Neural progenitor cell (in vitro differentiated cells): ENCODE measurements at places on chromosomes 16 and 17. TPM values are rescaled to one million over a fixed set of nuclear protein-coding genes. Genes with fewer than 3 reads are reported as not detected.

IL34 gene
- not detected in 2 replicates for total RNA-seq

SEZ6L2 gene
- total RNA-seq, result 11.7 and 31.5 TPM in 2 replicates

TNRC6C gene
- 11.4 and 14.9 TPM in 2 replicates for total RNA-seq

TNFRSF13B gene
- total RNA-seq, result not detected in 2 replicates

DNA sequence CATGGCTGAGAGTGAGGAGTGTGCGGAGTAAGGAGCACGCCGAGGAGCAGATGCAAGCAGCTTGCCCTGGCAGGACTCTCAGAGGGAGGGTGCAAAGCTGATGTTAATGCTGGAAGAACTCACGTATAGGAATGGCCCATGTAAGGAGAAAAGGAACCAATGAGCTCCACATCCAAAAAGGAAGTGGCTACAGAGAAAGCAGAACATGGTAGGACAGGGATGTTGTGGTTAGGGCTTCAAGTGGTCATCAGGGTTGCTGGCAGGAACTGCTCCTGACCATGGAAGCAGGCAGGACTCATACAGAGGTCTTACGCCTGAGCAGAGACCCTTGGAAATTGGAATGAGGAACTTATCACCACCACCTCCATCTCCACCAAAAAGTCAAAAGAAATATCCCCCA, 5.2 kb downstream of the MYO1D start:
- H3K4me3 ChIP-seq, result no peak overlapping the region
- peaks cover 22% of the 10 kb centered on the region for H3K27me3 ChIP-seq
- no peak overlapping the region for H3K27ac ChIP-seq
- H3K4me1 ChIP-seq, result peaks cover 4% of the 10 kb centered on the region
- no peak for DNase-seq

- no peak overlapping the region for H3K27ac ChIP-seq
- no peaks in the 10 kb centered on the region for H3K27me3 ChIP-seq
Measured at GRCh38 chr16:68704232-68704867, 32.7 kb upstream of the CDH1 start.

DNA sequence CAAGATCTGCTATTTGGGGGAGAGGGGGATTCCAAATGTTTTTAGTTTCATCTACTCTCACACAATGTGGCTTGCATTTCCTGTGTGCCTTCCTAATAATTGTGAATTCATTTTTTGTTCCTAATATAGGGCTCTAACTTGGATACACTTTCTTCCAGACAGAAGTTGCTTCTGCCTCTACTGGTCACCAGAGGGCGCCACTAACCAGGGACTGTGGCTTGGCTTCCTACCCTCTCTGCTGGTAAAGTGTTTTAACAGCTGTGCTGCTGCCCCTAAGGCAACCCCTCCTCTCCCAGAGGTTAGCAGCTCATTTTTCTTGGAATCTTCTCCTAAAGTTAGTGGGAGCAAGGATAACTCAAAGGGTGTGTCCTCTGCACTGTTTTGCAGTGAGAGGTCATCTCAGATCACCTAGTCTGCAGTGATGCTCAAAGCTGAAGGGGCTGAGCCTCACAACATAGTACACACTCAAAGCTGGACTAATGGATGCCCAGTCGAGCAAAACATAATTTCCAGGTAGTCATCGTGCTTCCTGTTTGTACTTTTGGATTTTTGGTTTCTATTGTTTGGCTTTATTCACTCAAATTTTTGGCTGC, 5.0 kb upstream of the PRSS54 start:
- no peaks in the 10 kb centered on the region for H3K36me3 ChIP-seq
- no peak overlapping the region for H3K27ac ChIP-seq
- no peak overlapping the region for H3K4me3 ChIP-seq

- no peak for DNase-seq
- no peak overlapping the region for H3K27ac ChIP-seq
- no peaks in the 10 kb centered on the region for H3K36me3 ChIP-seq
- no peaks in the 10 kb centered on the region for H3K4me1 ChIP-seq
Measured at GRCh38 chr16:4775005-4775404, 8.0 kb upstream of the ZNF500 start.

DNA sequence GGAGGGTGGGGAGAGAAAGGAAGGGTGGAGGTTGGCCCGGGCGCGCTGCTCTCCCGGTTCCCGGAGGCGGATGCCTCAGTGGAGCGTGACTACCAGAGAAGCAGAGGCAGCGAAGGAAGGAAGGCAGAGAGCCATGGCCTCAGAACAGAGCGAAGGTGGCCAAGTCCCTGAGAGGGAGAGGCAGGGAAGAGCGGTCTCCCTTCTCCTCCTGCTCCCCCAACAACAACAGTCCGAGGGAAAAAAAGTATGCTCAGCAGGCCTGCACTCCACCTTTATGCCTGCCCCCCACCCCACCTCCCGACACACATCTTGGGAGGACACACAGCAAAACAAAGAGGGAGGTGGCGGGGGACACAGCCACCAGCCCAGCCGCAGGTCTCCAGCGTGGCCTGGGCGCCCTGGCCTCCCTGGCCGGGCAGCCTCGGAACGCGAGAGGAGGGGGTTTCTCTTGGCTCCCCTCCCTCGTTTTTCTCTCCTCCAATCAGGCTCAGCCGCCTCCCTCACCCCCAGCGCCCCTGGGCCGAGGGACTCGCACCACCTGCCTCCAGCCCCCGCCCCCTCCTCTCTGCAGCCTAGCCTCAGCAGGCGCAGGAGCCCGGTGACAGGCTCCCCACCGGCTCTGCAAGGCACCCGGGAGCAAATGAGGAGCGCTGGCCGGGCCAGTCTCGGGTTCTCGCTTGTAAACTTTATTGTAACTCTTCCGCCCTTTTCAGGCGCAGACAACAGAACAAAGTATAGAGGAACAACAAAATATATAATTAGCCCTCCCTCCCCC, 1.1 kb upstream of the HOXB7 start:
- H3K36me3 ChIP-seq, result no peaks in the 10 kb centered on the region
- no peak overlapping the region for H3K27ac ChIP-seq
- H3K4me1 ChIP-seq, result no peaks in the 10 kb centered on the region
- no peak overlapping the region for H3K4me3 ChIP-seq
- DNase-seq, result peak; percentile 51

DNA sequence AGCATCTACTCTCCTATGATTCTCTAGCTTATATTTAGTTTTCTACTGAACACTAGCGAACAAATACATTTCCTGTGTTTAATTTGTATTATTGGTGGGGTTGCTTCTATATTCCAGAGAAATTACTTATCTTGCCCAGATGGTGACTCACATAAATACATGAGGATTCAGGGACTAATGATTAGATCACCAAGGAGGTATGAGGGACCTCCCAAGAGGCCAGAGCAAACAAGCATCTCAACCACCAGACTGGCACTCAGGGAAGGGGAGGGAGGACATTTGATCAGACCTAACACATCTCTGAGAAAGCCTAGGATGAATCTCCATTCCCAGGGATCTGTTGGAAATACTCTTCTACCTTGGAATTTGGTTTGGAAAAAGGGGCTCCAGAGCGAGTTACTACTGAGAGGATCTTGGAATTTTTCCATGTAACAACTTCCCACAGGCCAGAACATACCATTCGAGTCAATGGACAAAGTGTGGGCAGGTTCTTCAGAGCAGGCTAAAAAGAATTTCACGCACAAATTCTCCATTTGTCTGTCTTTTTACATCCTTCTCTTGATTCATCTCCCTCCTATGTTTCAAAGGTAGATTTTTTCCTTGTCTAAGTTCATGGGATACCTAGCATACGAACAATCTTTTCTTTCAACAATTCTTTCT, 262.6 kb upstream of the MYOCD start:
- no peaks in the 10 kb centered on the region for H3K36me3 ChIP-seq
- H3K4me3 ChIP-seq, result no peak overlapping the region
- H3K27me3 ChIP-seq, result no peaks in the 10 kb centered on the region
- no peaks in the 10 kb centered on the region for H3K4me1 ChIP-seq
- no peak for DNase-seq
- no peak overlapping the region for H3K27ac ChIP-seq

DNA sequence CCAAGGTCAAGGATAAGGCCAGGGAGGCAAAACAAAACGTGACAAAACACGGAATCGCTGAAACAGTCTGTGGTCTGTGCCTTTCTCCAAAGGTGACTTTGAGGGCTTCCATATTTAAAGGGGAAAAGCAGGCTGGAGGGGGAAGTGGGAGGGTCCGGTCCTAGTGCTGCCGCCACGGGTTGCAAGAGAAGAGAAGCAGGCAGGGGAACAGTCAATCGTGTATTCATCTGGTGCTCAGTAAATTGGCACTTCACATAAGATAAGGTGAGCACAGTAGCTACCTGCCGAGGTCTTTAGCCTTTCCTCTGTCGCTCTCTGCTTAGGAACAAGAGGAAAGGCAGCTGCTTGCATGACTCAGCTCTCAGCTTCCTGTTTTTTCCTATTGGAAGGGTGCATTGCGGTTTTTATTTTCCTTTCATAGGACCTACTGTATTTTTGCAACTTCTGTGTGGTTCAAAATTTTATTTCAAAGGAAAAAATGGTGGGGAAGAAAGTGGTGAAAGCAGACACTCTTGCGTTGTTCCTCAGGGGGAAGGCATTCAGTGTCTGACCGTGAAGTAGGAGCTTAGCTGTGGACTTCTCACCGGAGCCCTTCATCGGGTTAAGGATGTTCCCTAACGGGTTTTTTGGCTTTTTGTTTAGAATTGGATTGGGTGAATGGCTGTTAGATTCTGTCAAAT, 7.1 kb upstream of the LGALS3BP start:
- H3K4me1 ChIP-seq, result peaks cover 4% of the 10 kb centered on the region
- H3K4me3 ChIP-seq, result no peak overlapping the region
- no peaks in the 10 kb centered on the region for H3K36me3 ChIP-seq
- no peak overlapping the region for H3K27ac ChIP-seq
- DNase-seq, result no peak

GRCh38 chr17:1323336-1323735, 43.9 kb downstream of the TRARG1 start:
- no peak overlapping the region for H3K4me3 ChIP-seq
- no peaks in the 10 kb centered on the region for H3K27me3 ChIP-seq
- no peaks in the 10 kb centered on the region for H3K4me1 ChIP-seq
- no peak overlapping the region for H3K27ac ChIP-seq
- H3K36me3 ChIP-seq, result no peaks in the 10 kb centered on the region
- peak; percentile 58 for DNase-seq

DNA sequence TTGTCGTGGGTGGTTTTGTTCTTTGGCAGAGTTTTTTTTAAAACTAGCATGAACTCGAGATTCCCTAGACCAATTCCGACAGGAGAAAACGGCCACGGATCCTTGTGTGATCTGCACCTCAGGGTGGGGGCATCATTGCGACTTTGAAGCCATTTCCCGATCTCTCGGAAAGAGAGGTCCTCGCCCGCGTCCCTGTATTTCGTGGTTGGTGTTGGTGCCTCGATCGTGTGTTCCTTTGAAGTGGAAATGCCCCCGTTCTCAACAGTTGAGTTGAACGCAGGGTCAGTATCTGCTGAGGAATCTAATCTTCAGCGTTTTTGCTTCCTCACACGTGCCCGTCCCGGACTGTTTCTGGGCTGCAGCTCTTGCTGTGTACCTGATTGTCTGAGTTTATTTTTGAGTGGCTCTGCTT, 1.1 kb downstream of the CRAMP1 start:
- peaks cover 27% of the 10 kb centered on the region for H3K4me1 ChIP-seq
- no peak overlapping the region for H3K27ac ChIP-seq
- H3K36me3 ChIP-seq, result no peaks in the 10 kb centered on the region
- DNase-seq, result peak; percentile 30
- peaks cover 16% of the 10 kb centered on the region for H3K27me3 ChIP-seq

DNA sequence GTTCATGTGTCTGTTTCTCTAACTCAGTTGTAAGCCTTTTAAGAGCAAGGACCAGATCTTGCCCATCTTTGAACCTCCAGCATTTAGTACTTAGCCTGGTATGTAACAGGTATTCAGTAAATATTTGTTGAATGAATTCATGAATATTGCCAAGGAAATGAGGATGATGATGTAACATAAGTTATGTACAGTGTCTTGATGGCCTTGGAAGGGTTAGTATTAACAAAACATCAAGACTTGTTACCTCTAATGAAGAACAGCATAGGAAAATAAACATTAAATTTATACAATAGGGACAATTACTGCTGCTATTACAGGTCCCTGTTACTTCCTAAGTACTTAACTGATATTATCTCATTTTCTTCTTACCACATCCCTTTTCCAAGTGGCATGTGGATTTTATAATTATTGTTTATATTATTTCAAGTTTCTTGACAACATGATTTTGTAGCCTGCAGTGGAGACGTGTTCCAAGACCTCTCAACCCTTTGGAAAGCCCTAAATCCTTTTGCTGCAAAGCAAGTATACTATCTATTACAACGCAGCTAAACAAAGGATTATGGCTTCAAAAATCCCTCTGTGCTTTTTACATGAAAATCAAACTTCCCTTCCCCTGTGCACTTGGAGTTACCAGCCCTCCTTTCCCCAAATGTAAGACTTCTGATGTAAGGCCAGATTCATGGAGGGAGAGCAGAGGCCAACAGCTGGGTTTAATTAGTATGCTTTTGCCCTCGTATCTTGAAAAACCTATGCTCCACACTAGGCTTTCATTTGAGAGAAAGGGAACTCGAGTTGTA, 77.4 kb upstream of the SMIM36 start:
- H3K36me3 ChIP-seq, result no peaks in the 10 kb centered on the region
- H3K27ac ChIP-seq, result no peak overlapping the region
- DNase-seq, result no peak
- H3K4me3 ChIP-seq, result no peak overlapping the region

DNA sequence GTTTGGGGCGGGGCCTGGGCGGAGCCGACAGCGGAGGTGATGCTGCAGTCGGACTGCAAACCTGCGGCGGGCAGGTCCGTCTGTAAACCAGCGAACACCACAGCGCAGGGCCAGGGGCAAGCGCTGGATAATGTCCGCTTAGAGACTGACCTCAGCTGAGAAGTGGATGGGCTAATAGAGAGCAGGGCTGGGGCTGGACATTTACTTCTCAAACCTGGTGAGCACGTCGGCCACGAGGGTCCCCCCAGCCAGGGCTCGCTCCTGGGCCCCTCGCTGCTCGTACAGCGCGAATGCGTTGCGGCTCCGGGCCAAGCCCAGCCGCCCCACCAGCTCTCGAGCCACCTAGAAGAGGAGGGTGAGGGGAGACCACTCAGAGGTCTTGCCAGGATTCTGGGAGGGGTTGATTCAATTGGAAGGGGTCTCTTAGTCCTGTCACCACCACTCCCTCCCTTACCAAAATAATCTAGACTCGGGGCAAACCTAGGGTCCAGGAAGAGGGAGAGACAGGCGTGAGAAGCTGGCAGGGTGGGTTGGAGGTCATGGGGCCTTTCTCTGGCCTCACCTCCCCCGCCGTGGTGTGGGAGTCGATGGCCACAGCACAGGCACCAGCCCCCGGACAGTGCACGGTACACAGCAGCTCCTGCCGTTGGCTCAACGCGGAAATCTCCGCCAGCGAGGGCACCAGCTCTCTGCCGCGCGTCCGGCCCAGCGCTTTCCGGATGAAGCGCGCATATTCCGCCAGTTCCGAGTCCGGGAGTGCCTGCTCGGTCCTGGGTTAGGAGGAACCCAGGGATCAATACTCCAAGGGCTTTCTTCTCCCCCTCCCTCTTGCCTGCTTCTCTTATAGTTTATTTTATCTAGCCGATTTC, 5.8 kb downstream of the PLEKHH3 start:
- DNase-seq, result no peak
- peaks cover 25% of the 10 kb centered on the region for H3K4me1 ChIP-seq
- H3K27ac ChIP-seq, result no peak overlapping the region
- H3K27me3 ChIP-seq, result peaks cover 58% of the 10 kb centered on the region

DNA sequence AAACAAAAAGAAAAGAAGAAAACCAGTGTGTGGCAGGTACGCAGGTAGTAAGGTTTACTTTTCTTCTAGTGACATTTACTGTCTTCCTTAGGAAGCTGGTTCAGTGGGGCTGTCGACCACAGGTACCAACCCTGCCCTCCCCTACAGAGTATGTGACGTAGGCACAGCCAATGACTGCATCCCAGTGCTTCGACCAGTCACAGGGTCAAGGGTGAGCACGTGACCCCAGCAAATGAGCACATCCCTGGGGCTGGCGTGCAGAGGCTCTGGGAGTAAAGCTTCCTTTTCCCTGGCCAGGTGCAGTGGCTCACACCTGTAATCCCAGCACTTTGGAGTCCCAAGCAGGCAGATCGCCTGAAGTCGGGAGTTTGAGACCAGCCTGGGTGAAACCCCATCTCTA, 38.9 kb upstream of the PLCG2 start:
- no peak for DNase-seq
- H3K4me3 ChIP-seq, result no peak overlapping the region
- peaks cover 15% of the 10 kb centered on the region for H3K27me3 ChIP-seq
- no peak overlapping the region for H3K27ac ChIP-seq
